Hypothalamus (tissue), 51 donors: ENCODE measurements at places on chromosomes 16 and 17.
A peak's percentile ranks its signal among the peaks of the same experiment; 100 is the strongest.

DNA sequence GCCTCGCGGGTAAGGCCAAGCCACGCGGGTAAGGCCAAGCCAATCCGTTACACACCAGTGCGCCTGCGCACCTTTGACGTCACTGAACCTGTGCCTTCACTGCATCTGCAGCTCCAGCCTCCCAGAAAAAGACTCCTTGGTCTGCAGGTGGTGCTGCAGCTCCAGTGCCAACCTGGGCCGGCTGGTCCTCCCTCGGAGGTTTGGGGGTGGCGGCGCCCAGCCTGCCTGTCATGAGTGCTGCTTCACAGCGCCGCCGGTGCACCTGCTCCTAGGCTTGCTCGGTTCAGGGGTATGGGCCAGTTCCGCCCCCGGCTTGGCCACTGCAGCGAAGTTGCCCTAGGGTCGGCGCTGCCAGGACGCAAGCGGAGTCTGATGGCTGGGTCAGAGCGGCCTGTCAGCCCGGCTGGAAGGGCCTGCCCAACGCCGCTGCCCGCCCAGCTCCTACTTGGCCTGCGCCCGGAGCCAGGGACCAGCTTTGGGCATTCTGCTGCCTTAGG lies 146.6 kb downstream of the USP22 start:
- peak; percentile 17 for DNase-seq

DNA sequence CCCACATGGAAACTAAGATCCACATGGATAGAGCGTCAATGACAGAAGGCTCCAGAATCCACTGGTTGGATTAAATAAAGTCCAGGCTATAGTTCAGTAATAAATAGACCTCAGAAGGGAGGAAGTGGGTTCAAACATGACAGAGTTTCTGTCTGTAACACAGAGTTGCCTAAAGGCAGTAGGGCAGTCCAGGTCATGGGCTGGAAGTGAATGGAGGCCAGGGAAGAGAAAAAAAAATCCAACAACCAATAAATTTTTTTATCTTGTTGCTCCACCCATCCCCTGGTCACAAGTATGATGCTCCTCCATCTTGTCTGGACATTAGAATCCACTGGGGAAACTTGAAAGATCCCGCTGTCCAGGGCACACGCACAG lies 92.4 kb downstream of the RGS9 start:
- no peak for DNase-seq

DNA sequence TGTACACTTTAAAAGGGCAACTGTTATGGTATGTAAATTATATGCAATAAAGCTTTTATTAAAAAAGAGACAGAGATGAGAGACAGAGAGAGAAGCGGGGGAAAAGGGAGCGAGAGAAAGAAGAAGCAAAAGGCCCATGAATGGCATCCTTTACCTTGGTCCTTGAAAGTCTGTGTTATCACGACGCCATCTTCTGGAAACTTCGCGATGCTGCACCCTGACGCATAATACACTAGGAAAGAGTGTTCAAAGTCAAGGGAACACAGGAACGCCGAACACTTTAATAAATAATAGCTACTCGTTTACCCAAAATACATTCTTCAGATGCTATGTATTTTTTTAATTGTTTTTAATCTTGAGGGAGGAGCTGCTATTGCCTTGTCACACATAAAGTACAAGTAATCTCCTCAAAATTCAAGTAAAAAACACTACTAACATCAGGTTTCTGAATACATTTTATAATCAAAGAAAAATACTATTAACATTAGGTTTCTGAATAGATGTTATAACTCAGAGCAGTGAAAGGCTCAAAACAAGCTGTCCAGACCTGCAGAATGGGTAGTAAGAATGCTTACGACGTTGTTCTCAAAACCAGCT lies 23.0 kb upstream of the SLC38A8 start:
- no peak for DNase-seq

DNA sequence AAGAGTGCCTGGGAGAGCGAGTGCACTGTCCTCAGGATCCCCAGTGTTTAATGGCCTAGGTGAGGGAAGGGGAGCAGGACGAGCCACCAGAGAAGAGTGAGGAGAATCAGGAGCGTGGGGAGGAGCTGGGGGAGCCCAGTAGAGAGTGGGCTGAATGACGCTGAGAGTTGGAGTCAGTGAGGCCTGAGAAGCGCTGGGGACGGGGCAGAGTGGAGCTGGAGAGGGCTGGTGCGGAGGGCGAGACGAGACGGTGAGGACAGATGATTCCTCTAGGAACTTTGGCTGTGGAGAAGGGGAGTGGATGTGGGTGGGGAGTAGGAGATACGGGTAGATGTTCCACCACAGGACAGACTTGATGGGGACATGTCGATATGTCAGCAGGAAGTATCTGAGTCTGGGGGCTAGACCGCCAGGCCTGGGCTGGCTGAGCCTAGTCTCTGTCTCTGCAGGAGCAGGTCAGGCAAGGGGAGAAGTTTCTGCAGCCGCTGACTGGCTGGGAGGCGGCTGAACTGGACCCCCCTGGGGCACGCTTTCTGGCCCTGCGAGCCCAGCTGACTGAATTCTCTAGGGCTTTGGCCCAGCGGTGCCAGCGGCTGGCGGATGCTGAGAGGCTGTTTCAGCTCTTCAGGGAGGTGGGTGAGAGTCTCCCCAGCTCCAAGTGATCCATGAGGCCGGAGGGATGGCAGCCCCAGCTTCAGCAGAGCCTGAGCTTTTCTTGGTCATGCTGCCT lies 4.7 kb downstream of the PLEKHG4 start:
- DNase-seq = no peak

- peak; percentile 35 for DNase-seq
These were observed 875 bp downstream of the PRKCB start for GRCh38 chr16:23836404-23837311.

GRCh38 chr17:1697681-1698080 lies 12.5 kb downstream of the TLCD2 start:
- DNase-seq = no peak

DNA sequence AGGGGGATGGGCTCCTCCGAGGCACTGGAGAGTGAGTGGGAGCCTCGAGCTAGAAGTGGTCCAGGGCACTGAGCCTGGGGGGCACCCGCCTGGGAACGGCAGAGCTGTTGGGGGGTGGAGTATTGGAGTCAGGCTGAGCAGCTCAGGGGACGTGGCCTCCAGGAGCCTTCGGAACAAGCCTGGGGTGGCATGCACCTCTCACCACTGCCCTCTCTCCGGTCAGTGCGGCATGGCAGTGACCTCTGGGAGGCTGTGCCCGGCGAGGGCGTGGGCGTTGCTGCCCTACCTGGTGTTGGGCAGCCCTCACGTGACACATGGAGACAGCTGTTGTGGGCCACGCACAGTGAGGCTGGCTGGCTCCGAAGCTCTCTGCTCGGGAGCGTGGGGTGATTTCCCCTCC lies 13.9 kb downstream of the PRSS27 start:
- DNase-seq = no peak

DNA sequence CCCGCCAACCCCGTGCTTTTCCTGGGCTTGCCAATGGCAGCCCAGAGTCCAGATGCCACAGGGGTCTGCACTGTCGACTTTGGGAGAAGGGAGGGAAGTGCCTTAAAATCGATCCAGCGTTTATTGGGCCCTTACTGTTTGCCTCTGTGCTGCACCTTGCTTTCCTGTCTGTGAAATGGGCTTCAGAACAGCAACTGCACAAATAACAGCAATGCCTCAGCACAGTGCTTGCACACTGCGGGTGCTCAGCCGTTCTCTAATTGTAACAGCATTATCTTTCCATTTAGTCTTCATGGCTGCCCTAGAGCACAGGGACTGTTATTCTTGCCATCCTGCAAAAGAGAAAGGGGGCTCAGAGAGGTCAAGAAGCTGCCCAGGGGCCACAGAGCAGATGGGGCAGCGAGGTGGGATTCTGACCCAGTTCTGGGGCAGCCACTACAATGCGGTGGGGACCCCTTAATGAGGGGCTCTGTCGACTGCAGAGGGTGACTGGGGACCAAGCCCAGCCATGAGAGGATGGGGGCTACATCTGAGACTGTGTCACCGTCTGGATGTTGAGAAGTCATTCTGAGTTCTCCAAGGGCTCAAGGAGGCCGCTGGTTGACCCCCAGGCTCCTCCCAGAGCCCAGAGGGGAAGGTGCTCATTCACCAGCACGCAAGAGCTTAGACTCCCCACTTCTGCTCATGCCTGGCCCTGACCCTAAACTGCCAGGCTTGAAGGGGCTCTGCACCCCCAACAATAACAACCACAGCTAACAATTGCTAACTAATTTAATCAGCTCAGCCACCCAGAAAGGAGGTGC lies 9.4 kb upstream of the FOXF1 start:
- no peak for DNase-seq

GRCh38 chr17:77892469-77893143 lies 65.9 kb upstream of the TNRC6C start:
- no peak for DNase-seq

GRCh38 chr16:85210423-85211169 lies 98.3 kb upstream of the CIBAR2 start:
- no peak for DNase-seq

DNA sequence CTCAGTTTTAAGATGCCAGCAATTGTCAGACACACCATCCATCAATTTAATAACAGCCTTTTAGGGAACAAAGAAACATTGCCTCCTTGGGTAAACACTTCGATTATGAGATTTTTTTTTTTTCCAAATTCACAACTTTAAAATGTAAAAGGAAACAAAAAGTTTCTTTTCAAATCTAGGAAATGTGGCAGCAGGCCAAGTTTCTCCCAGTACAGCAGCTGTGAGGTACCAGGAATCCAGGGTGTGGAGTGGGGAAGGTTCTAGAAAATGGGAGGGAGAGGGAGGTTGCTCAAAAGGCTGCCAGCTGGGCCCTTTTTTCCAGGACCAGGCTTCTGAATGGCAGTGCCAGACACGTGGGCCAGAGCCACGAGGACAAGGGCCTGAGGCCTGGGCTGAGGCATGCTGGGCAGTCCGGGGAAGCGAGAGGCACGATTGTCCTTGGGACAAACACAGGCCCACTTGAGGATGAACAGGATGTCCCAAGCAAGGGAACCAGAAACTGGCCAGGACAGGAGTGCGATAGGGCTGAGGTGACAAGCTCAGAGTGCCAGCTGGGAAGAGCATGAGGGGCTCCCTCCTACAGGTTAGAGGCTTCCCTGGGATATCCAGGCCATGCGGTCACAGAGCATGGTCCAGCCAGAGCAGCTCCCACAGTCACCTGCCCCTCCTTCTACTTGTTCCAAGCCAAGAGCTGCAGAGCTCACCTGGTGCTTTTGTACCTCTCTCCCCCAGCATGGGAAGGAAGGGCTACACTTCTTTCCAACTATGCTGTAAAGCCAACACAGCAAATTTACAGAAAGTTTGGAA lies 215.1 kb downstream of the KATNIP start:
- DNase-seq = no peak

DNA sequence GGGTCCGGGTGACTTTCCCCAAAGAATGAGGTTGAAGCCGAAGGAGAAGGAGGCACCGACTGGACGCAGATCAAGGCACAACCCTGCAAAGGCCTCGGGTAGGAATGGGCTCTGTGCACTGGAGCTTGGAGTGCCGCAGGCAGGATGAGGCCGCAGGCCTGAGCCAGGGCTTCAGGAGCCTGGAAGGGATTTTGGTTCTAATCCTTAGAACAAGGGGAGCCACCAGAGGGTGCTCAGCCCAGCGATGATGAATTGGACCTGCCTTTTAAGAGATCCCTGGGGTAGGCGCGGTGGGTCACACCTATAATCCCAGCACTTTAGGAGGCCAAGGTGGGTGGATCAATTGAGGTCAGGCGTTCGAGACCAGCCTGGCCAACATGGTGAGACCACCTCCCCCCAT lies 8.1 kb downstream of the CIBAR2 start:
- no peak for DNase-seq

GRCh38 chr17:13596241-13596923 lies 5.3 kb downstream of the HS3ST3A1 start:
- DNase-seq = no peak
